Cardiac muscle cell (in vitro differentiated cells and primary cell): ENCODE measurements at places on chromosomes 3 and 15. TPM values are rescaled to one million over a fixed set of nuclear protein-coding genes. Genes with fewer than 3 reads are reported as not detected.

CPOX gene
- total RNA-seq: 37.3 and 45.0 TPM in 2 replicates

TM4SF4 gene
- not detected in 2 replicates for total RNA-seq

GBE1 gene
- 27.2 and 44.0 TPM in 2 replicates for total RNA-seq

GRCh38 chr3:87044846-87045245 is 53.9 kb upstream of the VGLL3 start:
- DNase-seq: no peak

DNA sequence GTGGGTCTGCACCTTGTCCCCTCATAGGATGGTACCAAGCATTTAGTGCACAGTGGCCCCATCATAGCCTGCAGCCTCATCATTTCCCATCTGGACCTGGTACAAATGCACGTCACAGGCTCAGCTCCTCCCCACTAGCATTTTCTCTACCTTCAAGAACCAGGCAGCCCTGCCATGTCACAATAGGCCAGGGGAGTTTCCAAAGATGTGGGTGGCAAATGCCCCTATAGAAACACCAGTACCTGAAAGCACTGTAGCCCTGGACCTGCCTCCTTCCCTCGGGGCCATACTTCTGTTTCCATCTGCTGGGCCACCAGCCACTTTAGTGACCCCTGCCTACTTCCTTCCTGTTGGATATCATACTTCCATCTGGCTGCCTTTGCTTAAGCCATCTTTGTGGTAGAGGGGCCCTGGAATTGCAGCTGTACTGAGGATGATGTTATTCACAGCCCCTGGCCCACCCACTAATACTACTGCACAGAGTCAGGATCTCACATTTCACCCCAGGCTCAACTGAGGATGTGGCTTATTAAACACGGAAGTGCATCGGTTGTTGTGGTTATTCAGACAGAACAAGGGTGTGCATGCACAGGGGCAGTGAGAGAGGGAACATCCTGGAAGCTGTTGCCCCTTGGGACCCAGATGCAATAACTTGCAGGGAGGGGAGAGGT is 3.8 kb downstream of the TCTA start:
- DNase-seq: no peak

DNA sequence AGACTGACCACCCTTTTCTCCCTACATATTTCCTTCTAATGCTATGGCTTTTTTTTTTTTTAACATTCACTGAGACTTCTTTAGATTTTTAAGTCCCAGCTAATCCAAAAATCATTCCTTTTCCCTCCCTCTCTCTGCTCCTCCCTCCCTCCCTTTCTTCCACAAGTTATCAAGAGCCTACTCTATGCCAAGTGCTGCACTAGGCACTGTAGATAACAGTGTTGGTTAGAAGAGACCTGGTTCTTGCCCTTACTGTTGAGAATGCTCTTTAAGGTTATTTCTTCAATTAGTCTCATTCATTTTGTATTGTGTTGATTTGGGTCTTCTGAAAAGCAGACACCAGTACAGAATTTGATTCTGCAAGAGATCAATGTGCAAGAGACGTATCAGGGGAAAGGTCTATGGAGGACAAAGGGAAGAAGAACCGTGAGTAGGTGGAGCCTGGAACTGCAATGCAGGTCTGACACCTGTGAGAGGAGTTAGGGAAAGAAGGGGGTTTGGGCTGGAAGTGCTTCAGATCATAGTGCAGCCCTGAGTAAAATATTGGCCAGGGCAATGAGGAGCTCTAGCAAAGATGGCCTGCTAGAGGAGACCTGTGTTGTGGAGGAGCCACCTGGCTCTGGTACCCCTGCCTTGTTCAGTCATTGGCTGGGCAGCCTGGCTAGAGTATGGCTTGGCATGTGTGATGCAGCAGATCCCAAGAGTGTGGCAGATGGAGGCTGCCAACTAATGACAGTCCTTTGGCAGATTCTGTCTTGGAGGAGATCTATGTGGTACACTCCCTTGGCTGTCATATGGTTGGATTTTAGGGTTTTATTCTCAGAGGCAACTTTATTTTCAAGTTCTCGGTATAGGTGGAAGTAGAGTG is 9.7 kb upstream of the PCOLCE2 start:
- peak; percentile 31 for DNase-seq

DNA sequence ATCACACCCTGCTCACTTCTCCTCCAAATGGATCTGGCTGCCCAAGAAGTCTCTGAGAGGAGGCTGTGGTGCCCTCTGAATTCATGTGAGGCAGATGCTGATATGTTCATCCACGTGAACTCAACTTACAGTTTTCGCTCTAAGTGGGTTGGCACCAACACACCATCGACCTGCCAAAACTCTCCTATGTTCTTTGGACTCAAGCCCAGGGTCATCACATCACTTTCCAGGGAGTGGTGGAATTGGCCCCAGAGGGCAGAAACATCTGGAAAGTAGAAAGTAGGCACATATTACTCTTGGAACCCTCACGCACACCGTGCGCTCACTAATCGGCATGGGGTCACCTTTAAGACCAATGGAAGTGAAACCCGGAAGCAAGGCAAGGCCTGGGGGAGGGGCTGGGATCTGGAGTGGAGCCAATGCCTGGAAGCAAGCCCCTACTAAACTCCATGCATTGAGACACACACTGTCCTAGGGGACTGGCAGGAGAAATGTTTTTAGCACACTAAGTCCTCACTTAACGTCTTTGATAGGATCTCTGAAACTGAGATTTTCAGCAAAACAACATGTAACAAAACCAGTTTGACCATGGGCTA is 41.4 kb downstream of the SSUH2 start:
- DNase-seq: no peak

GRCh38 chr3:192212979-192213378 is 514.4 kb downstream of the FGF12 start:
- no peak for DNase-seq

GRCh38 chr15:42083605-42083908 is 10.8 kb downstream of the PLA2G4D start:
- DNase-seq: no peak

- DNase-seq: no peak
Measured at GRCh38 chr3:194604837-194605236, 28.4 kb downstream of the TMEM44 start.

DNA sequence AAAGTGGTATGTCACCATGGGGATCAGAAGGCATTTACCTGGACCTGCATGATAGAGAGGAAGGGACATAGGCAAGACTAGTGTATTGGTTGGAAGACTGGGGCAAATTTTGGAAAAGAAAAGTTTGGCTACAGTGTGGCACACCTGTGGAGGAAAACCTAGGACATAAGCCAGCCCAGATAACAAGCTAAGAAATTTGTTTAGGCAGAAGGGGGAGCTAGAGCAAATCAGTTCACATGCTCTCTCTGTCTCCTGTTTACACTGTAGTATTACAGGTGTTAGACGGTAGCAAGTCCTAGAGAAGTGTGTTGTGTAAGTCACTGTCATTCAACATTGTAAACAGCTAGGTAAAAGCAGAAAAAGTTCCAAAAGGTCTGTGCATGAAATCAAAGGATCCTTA is 11.9 kb upstream of the ALDH1A2 start:
- no peak for DNase-seq

DNA sequence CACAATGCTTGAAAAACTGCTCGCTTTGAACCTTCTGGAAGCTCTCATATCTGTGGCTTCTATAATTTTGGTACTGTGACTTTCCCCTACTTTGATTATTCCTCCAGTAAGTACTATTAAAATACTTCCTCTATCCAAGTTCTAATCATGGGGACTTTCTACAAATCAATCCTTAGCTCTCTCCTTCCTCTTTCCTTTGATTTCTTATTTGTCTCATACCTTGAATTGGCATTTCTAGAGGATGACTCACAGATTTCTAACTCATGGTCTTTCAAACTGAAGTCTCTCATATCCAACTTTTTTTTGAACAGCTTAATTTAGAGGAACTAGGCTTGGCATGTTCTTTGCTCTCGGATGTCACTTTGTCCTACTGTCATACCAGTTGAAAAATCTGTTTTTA is 241.8 kb downstream of the TBC1D5 start:
- no peak for DNase-seq

- no peak for DNase-seq
Measured at GRCh38 chr3:27138562-27138961, 230.6 kb downstream of the NEK10 start.

- no peak for DNase-seq
Measured at GRCh38 chr3:194460566-194460965, 26.2 kb downstream of the ATP13A3 start.

DNA sequence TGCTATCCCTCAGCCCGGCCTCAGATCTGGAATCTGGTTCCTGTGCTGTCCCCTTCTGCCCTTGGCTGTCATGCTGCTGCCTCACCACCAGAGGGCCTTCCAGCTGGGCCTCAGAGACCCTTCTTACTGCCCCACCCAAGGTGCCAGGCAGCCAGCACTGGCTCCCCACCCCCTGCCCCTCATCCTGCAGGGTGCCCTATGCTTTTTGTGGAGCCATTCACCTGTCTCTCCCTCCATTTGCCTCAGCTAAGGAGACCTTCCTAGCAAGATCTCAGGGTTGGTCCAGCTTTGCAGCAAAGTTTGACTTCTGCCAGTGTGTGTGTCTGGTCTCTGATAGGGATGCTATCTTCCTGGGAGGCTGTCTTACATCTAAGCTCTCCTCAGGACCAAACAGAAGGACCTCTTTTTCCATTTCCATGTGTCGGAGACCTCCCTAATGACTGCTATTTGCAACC is 1.9 kb upstream of the VWA5B2 start:
- DNase-seq: peak; percentile 37

DNA sequence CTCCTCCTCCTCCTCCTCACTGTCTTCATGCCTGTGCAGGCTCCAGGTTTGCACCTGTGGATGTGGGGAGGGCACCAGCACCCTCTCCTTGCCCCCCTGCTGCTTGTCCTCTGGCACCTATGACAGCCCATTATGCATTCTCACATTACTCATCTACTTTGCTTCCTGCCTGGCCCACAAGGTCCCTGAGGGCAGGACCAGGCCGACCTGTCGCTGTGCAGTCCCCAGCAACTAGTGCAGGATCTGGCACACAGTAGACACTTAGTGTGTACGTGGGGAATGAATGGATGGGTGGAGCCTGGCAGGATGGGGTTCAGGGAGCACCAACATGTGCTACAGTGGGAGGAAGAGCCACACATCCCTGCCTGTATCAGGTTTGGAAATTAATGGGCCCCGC is 58.3 kb upstream of the TMEM115 start:
- DNase-seq: no peak
